CD4-positive, alpha-beta T cell treated with Interleukin-6 for 4 hours (primary cell): ENCODE measurements at places on chromosomes 16 and 17.

GRCh38 chr17:8739097-8739496 is 5.5 kb downstream of the CCDC42 start:
- no peak for DNase-seq

GRCh38 chr16:66369055-66369592 is 2.6 kb downstream of the CDH5 start:
- DNase-seq = no peak

GRCh38 chr16:85563515-85564276 is 49.4 kb upstream of the GSE1 start:
- no peak for DNase-seq

DNA sequence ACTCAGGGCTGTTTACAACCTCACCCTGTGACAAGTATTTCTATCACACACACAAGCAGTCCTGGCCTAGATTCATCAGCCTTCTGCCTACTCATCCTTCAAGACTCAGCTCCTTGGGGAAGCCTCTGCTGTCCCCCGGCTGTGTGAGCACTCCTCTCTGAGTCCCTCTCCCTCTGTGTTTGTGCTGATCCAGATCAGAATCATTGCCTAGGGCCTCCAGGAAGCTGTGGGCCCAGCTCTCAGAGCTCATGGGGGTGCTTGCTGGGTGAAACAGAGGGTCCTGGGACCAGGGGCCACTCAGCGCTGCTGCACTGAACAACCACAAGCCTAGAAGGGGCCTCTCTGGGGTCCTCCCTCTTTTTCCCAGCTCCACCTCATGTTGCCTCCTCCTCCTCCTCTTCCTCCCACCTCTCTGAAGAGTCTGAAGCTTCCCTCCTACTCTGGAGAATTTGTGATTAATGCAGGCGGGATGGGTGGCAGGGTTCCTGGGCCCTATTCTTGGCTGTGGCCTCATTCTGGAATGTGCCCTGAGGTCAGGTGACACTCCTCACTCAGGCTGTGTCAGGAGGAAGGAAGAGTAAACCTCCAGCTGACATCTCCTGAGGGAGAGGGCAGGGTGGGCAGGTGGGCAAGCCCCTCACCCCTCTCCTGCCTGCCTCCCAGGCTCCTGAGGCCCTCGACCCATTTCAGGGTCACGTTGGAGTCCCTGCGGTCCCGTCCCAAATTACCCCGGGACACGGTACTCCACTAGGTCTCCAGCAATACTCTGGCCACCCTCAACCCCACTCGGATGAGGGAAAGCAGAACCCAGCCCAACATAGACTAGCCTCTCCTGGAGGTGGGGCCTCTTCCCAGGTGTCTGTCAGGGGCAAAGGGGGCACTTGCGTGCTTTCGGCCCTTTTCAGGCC is 10.1 kb downstream of the WFIKKN2 start:
- no peak for DNase-seq

DNA sequence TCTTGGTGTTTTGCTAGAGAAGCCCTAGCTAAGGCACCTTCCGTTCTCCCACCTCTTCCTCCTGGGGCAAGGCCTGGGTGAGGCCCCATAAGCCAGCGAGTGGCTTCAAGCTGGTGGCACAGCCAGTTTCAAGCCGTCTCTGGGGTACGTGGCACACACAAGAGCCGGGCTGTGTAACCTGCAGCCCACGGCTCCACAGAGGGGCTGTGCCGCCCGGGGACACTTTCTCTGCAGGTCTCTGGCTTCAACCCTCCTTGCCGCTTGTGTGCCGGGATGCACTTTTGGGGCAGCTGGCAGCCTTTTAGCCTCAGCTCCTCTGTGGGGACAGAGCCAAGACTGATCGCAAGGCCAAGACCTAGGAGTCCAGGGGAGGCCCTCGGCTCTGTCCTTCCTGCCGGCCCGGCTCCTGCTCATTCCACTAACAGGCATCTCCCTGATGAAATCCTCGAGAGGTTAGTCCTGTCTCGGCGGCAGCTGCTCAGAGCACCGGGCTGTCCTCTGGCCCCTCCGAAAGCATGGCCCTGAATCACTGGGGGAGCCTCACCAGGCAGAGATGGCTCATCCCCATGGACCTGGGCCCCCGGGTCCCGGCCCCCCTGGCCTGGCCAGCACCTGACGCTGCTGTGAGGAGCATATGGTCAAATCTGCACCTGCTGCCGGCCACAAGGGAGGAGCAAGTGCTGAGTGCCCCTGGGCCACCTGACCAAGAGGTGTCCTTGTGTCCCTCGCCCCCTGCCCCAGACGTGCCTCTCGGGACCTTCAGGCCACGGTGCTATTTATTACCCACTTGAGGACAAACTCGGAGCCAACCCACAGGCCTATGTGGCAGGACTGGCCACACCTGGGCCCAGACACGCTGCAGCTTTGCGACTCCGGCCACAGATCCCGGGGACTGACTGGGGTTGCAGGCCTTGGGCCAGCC is 98.5 kb downstream of the METRNL start:
- no peak for DNase-seq

- peak; percentile 89 for DNase-seq
Measured at GRCh38 chr16:30184096-30184890, 891 bp downstream of the CORO1A start.

DNA sequence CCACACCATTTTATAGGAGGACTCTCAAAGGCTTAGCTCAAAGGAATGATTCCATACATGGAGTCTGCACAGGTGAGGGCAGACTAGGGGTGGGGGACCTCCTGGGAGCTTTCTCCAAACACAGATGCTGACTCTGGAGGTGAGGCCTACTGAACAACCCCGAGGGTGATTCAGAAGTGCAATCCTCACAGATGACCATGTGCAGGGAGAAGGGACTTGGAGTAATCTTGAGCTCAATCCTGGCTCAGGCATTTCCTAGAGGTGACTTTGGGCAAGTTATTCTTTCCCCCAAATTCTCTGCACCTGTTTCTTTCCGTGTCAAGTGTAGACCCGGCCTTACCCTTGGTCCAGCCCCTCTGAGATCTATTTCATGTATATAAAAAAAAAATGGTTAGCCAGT is 401.5 kb downstream of the SLC39A11 start:
- no peak for DNase-seq

- DNase-seq = no peak
Measured at GRCh38 chr17:31320791-31321190, 631 bp downstream of the EVI2A start.

- no peak for DNase-seq
Measured at GRCh38 chr16:12544477-12545296, 259.0 kb downstream of the CPPED1 start.

DNA sequence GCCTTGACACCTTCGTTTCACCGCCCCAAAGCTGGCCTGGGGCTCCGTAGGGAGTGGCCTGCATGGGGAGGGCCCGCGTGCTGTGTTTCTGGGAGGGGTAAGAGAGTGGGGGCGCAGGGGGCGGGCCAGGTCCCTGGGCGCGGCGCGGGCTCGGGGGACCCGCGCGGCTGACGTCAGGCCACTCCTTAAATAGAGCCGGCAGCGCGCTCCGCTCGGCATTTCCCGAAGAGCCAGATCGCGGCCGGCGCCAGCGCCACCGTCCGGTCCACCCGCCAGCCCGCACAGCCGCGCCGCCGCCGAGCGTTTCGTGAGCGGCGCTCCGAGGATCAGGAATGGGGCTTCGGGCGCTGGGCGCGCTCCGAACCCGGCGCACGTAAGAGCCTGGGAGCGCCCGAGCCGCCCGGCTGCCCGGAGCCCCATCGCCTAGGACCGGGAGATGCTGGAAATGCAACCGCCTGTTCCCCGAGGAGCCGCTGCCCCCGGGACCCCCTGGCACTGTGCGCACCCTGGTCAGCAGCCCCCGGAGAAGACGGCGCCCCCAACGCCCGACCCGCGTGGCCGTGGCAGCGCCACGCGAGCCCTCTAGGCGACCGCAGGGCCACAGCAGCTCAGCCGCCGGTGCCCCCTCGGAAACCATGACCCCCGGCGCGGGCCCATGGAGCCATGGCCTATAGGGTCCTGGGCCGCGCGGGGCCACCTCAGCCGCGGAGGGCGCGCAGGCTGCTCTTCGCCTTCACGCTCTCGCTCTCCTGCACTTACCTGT is at the start of gene HS3ST2:
TSS of gene HS3ST2 (plus strand) at position 215 of the 763 bp plus-strand sequence. CDS start at position 664, 449 bp downstream.
- no peak for DNase-seq
